ENCODE measurements at places on chromosomes 3 and 15.

DNA sequence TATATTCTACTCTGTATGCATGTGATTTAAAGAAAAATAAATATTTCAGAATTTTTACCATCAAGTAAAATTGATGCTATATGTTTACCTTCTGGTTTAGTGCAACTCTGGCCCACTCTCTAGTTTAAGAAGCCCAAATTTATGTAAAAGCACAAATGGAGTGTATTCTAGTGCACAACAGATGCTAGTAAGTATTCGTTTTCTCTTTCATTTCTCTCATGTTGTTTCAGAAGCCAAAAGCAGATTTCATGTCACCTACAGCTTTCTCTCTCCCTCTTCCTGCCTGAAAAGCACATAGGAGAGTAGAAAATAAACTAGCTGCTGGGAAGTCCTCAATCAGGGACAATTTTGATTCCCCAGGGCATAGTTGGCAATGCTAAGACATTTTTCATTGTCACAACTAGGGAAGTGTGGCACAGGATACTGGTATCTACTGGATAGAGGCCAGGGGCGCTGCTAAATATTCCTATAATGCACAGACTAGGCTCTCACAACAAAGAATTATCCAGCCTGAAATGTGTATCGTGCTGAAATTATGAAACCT lies 147.4 kb upstream of the ARHGEF26 start:
- no peak for DNase-seq

GRCh38 chr15:39631357-39631756 lies 50.5 kb downstream of the THBS1 start:
- DNase-seq: no peak

DNA sequence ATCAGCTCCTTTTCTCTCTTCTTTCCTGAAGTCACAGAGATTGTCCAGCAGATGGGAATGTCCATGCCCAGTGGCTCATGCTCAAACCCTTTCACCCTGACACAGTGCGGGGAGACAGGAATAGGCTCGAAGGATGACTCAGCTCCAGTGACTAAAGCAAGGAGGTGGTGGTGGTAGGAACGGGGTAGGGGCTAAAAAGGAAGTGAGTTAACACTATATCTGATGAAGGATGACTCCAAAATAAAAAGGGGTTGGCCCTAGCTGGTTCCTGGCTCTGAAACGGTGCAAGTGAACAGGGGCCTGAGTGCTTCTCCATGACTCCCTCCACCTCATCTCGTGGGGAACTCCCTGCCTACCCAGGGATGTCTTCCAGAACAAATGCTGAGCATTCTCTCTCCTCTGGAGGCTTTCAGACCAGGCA lies 167.4 kb upstream of the LPP start:
- DNase-seq: no peak

- DNase-seq: no peak
These were observed 921 bp downstream of the FBXL2 start for GRCh38 chr3:33278163-33278562.

DNA sequence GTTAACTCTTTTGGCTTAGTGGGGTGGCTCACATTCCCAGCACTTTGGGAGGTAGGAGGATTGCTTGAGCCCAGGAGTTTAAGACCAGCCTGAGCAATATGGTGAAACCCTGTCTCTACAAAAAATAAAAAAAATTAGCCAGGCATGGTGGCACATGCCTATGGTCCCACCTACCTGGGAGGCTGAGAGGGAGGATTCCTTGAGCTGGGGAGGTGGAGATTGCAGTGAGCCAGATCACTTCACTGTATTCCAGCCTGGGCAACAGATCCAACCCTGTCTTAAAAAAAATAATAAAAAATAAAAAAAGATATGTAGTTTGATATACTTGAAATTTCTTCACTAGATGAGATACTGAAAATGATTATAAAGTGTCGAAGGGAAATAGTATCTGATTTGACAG lies 178.8 kb downstream of the TCF12 start:
- DNase-seq: no peak

- no peak for DNase-seq
These were observed 32.2 kb downstream of the ANAPC13 start for GRCh38 chr3:134453631-134454030.

DNA sequence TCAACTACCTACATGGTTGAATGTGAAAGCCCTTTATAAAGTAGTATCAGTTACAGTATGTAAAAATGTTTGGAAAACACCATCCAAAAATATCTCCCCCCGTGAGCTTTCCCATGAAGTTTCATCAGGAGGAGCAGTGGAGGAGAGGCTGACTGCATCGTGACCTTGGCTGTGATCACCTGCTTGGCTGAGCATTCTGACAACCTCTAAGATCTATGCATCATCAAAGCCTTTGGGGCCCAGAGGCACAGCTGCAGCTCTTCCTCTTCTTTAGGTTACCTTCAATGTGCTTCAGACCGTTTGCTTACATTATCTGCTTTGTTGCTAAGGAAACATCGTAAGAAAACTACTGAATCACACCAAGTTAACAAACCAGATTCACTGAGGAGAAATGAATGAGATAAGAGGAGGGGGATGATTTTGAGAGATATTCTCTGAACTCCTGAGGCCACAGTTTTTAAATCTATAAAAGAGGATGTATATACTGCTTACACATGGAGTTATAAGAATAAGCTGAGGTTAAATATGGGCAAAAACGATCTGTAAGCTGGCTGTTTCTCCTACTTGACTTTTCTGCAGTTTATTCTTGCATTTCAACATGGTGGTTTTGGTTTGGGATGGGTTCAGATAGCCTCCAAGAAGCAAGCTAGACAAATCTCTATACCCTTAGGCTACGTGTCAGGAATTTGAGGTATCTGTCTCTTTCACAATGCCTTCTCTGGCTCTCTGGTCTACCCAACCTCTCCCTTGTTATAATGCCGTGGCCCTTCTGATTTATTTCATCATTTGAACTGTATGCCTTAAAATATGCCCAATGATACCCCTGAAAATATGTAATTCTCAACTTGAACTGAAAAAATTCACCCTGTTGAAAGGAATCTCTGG lies 4.0 kb downstream of the GCSAM start:
- DNase-seq: no peak

- no peak for DNase-seq
These were observed 2.6 kb downstream of the ITIH4 start for GRCh38 chr3:52827866-52828376.

DNA sequence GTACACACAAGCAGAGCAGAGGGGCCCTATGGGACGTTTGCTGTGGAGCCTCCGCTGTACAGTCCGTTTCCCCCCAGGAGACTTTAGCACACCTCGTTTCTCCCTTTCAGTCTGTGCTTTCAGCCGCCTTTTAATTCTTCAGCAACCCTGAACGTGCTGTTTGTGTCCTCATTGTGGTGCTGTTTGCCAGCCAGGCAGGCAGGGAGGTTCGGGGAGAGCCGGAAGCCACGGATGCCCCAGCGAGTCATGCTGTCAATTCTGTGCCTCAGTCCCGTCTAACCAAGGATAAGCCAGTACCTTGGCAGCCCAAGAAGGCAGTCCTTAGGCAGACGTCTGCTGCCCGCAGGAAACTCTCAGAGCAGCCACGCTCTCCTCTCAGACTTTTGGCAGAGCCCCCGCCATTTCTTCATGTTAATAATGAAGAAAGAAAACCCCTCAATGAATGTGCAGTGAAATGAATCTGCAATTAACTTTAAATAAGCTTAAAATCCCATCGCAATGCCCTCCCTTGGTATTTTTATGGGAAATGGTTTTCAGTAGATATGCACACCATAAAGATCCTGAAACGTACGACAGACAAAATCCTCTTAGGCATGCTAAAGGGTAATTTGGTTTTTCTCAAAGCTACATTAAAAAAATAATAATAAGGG lies 158.6 kb downstream of the UACA start:
- DNase-seq: no peak

DNA sequence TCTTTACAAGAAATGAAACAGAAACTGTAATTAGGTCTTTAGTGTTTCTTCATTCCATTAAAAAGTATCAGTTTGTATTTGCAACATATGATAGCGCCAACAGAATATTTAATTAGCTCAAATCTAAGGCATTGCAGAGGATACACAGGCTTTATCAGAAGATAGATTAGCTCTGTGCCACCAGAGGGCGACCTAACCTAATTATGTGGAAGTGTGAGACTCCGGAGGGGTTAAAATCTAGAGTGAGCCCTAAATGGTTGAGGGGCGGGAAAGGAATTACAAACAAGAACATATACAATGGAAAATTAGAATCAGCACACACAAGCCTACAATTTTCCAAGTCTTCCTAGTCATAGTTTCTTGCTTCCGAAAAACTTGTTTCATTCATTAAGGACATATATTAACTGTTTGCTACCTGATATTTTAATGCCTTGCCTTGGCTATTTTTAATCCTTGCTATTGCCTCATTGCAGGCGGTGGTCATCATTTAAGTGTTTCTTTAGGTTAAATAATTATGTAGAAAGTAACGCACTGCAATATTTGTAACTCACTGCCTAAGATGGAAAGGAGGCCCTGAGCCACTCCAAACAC lies 18.0 kb upstream of the RYR3 start:
- peak; percentile 46 for DNase-seq

- no peak for DNase-seq
These were observed 5.7 kb downstream of the SUCLG2 start for GRCh38 chr3:67648701-67649100.

DNA sequence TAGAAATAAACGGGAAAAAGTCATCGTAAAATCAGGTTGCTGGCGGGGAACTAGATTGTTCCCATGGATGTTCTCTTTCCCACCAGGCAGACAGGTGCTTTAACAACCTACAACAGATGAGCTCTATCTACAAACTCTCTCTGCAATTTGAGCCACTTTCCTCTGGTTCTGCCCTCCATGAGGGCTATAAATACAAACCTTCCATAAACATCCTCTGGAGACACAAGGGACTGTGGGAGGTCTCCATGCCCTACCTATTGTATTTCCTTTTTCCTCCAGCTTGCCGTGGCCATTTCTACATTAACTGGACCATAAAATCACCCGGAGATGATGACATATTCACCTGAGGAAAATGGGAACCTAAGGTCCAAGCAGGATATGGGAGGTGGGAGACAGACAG lies 151.1 kb downstream of the GABRB3 start:
- DNase-seq: peak; percentile 0

GRCh38 chr3:182530316-182530715 lies 263.0 kb upstream of the ATP11B start:
- DNase-seq: no peak

DNA sequence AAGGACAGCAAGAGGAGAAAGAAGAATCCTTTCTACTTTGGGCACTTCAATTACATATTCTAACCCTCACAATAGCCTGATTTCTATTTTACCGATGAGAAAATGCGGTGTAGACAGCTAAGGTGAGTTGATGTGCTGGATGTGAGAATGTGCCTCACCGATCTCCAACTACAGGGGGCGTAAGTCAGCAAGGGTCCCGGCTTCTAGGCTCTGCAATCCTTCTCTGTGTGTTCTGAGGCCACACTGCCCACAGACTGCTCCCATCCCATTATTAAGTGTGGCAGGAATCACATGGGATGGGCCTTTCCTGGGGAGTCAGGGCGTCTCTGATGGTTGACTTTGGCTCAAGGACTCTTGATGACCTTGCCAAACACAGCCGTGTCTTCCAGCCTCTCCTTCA lies 23.6 kb upstream of the RPL35A start:
- no peak for DNase-seq

DNA sequence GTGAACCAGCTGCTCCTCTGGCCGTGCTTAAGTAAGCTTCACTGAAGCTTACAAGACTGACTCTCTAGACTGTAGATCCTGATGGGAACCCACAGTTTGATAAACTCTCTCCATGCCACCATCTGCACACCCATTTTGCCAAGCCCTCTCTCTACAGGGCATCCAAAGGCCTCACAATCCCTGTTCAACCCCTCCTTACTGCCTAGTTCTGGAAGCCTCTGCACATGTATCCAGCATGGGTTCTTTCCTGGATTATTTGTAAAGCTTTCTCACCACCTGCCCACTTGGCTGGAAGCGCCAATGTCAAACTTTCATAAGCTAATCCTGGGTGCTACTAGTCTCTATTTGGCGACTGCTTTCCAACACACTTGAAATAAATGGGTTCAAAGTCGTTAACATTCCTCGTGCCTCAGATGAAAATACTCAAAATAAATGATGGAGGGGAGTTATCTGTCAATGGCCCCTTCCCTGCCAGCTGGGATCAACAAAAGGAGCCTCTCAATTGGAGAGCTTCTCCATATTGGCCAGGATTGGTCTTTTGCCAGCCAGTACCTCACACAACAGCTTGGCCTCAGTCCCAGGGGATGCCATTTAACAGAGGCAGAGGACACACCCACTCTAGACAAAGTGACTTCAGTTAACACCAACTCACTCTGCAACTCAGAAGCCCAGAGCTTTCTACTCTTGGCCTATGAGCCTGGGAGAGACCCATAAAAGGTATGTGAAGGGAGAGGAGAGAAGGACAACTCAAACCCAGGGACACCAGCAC lies 48.1 kb downstream of the SH3BP5 start:
- DNase-seq: peak; percentile 75
